ENCODE measurements at places on chromosomes 4 and X.
A peak's percentile ranks its signal among the peaks of the same experiment; 100 is the strongest.

DNA sequence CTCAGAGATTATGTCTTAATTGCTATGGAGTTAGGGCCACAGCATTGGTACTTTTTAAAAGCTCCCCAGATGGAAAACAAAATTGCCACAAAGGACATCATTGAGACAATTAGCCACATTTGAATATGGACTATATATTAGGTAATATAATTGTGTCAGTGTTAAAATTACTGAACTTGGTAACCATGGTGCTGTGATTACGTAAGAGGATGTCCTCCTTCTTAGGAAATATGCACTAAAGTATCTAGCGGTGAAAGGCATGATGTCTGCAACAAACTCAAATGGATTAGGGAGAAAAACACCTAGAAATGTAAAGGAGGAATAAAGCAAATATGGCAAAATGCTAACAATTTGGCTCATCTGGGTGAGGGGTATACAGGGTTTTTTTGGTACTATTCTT lies 89.9 kb upstream of the PAK3 start:
- no peak for DNase-seq

DNA sequence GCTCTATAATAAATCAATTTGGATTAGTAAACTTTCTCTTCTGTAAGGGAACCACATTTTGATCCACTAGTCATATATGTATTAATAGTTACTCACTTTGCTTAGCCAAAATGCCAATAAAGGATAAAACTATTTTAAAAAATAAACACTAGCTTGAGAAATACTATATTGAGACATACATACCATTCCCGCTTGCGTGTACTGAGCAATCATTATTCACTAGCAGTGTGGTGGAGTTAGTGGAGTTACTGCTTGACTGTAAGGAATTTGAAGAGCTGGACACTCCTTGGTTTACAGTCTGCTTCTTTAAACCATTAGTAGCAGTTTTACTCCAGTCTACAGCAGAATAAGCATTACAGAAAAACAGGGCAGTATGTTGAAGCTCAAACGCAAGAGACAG lies 10.8 kb upstream of the PHKA2 start:
- peak; percentile 30 for DNase-seq

- peak; percentile 15 for DNase-seq
Observed at GRCh38 chr4:126757219-126757618, 875.5 kb upstream of the INTU start.

- DNase-seq = no peak
Observed at GRCh38 chr4:76096076-76096475, 21.6 kb downstream of the ART3 start.

Data from renal cortical epithelial cell (primary cell).